ENCODE measurements at places on chromosomes 16 and 17.

- DNase-seq: no peak
These were observed 22.3 kb downstream of the UNC45B start for GRCh38 chr17:35169835-35170363.

- DNase-seq: no peak
These were observed 140.3 kb downstream of the CCT6B start for GRCh38 chr17:34820922-34821321.

- DNase-seq: no peak
These were observed 33.2 kb downstream of the TIMM22 start for GRCh38 chr17:1029922-1030644.

GRCh38 chr17:80443916-80444643, 29.1 kb downstream of the ENDOV start:
- DNase-seq: no peak

DNA sequence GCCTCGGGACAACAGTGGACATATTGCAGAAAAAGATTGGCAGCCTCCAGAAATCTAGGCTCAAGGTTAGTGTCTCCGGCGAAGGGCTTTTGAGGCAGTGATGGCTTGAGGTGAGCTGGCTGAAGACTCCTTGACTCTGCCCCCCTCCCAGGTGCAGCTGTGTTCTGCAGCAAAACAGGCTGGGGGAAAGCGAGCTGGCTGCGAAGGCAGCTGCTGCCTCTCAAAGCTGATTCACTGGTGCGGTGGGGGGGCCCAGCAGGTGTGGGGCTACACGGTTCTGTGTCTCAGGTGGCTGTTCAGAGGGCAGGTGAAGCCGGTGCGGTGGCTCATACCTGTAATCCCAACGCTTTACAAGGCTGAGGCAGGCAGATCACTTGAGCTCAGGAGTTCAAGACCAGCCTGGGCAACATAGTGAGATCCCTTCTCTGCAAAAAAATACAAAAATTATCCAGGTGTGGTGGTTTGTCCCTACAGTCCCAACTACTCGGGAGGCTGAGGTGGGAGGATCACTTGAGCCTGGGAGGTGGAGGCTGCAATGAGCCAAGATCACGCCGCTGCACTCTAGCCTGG, 22.9 kb downstream of the C16orf96 start:
- no peak for DNase-seq

Data from activated CD4-positive, CD25-positive, alpha-beta regulatory T cell treated with anti-CD3 and anti-CD28 coated beads, Interleukin-2, amount 50 U/mL, for 16 hours (primary cell).